ENCODE measurements at places on chromosomes 11 and 22.

DNA sequence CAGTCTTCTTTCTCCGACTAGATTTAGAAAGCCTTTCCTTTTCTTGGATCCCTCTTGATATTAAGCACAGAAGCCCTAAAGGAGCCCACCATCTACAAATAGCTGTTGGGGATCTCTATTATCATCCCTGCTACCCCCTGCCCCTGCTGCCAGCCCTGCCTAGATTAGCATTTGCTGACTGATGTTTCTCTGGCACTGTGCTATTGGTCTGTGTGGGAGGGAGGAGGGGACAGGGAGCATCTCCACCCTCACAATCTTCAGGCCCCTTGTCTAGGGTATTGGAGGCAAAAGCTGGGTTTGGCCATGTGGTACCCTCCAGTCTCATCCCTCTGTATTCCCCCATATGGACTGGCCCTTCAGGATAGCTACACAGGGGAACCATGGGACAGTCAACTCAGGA lies 6.2 kb downstream of the USH1C start:
- DNase-seq: no peak

DNA sequence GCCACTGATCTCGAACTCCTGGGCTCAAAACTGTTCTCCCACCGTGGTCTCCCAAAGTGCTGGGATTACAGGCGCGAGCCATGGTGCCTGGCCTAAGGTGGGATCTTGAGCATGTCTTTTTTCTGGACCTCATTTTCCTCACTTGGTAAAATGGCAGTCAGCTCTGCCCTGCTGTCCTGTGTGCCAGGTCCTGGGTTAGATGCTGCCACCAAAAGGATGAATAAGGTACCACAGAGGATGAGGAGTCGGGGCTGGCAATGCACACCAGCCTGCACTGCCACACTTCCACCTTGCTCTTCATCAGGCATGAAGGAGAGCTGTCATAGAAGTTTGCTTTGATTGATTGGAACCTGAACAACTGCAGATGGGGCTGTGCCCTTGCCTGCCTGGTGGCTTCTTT lies 32.3 kb downstream of the ACO2 start:
- DNase-seq: no peak

- no peak for DNase-seq
These were observed 85.9 kb downstream of the MICAL2 start for GRCh38 chr11:12196308-12196707.

DNA sequence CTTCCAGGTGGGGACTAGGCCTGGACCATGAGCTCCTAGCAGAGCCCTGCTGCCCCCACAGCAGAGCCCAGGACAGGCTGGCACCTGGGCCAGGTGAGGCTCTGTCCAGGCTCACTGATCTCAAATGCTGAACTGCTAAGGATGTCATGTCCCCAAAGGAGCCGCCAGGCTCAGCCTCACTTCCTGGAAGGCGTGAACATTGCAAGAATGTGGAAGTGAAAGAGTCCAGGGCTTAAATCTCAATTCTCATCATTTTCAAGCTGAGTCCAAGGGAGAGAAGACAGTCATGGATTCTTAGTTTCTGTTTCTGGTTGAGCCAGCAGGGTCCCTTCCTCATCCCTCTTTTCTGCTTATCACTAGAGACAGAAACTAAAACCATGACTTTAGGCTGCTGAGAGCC lies 5.0 kb downstream of the ASCL2 start:
- DNase-seq: no peak

- DNase-seq: no peak
These were observed 17.1 kb upstream of the AGBL2 start for GRCh38 chr11:47732271-47732670.

- no peak for DNase-seq
These were observed 6.7 kb upstream of the VSIG10L2 start for GRCh38 chr11:125939081-125939521.

GRCh38 chr22:28817919-28818859 lies 17.8 kb upstream of the XBP1 start:
- DNase-seq: no peak

GRCh38 chr22:46538814-46539160 lies 1.4 kb upstream of the CELSR1 start:
- no peak for DNase-seq
